Fibroblast of skin of left biceps (primary cell): ENCODE measurements at places on chromosomes 7 and 10.

DNA sequence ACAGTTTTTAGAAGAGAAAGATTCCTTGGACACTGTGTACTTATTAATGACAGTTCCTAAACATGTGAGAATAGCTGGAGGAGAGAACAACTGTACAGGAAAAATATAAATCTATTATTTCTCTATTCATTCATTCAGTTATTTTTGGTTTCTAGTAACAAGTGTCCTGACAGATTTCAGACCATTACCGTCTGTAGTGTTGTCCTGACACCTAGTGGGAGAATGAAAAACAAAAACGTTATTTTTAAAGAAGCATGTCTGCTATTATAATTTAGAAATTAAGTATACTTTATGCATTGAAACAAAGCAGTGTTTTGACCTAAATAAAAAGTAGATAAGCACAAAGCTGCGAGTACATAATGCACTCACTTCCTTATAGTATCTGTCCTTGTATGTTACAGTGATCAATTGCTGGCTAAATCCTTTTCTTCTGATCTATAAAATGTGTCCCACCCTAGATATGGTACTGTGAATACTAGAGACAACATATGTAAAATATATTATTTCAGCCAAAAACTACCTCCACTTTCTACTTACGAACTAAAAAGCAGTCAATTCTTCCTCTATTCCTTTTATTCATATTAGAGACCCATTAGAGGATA lies 575.6 kb downstream of the ARL4A start:
- DNase-seq = no peak

DNA sequence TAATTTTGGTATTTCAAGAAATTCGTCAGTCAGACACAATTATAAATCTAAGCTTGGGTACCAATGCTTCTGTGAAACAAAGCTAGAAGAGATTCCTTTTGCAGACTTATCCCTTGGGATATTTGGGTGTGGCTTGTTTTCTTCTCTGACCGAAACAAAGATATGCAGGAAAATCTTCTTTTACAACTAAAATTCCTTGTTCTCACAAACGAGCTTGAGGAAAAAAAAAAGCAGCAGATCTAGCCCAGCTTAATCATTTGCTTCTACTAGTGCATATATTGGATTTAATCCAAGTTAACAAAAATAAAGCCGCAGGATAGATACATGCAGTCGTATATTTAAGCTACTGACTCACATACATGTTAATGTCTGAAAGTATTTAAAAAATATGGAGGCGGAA lies 104.2 kb downstream of the PRTFDC1 start:
- DNase-seq = no peak

- DNase-seq = no peak
These were observed 134.9 kb downstream of the ARID5B start for GRCh38 chr10:62036186-62037081.

GRCh38 chr10:24947304-24948097 lies 4.9 kb downstream of the PRTFDC1 start:
- DNase-seq = no peak

GRCh38 chr10:120806081-120806480 lies 45.1 kb upstream of the WDR11 start:
- no peak for DNase-seq
